ENCODE measurements at places on chromosomes 3 and 15. TPM values are rescaled to one million over a fixed set of nuclear protein-coding genes. Genes with fewer than 3 reads are reported as not detected.

PROK2 gene
- total RNA-seq = not detected

ALDH1L1 gene
- not detected for total RNA-seq

ERICH6 gene
- total RNA-seq = 0.31 TPM

TMCO5A gene
- total RNA-seq = not detected

CHRFAM7A gene
- 1.9 TPM for total RNA-seq

MCTP2 gene
- 1.5 TPM for total RNA-seq

LRRC2 gene
- total RNA-seq = 0.23 TPM

ZDHHC3 gene
- total RNA-seq = 135 TPM

GMPPB gene
- 21.3 TPM for total RNA-seq

GOLGA8S gene
- total RNA-seq = 0.28 TPM

AGBL1 gene
- 0.03 TPM for total RNA-seq

CX3CR1 gene
- total RNA-seq = 4.2 TPM

CDC25A gene
- total RNA-seq = 14.8 TPM

TBC1D5 gene
- total RNA-seq = 48.2 TPM

RNF111 gene
- 53.4 TPM for total RNA-seq

PPP1R14D gene
- total RNA-seq = not detected

GRCh38 chr3:102158080-102158740 is 276.6 kb upstream of the ZPLD1 start:
- no peak for DNase-seq

- DNase-seq = no peak
Observed at GRCh38 chr3:169072494-169072893, 591.0 kb downstream of the MECOM start.

DNA sequence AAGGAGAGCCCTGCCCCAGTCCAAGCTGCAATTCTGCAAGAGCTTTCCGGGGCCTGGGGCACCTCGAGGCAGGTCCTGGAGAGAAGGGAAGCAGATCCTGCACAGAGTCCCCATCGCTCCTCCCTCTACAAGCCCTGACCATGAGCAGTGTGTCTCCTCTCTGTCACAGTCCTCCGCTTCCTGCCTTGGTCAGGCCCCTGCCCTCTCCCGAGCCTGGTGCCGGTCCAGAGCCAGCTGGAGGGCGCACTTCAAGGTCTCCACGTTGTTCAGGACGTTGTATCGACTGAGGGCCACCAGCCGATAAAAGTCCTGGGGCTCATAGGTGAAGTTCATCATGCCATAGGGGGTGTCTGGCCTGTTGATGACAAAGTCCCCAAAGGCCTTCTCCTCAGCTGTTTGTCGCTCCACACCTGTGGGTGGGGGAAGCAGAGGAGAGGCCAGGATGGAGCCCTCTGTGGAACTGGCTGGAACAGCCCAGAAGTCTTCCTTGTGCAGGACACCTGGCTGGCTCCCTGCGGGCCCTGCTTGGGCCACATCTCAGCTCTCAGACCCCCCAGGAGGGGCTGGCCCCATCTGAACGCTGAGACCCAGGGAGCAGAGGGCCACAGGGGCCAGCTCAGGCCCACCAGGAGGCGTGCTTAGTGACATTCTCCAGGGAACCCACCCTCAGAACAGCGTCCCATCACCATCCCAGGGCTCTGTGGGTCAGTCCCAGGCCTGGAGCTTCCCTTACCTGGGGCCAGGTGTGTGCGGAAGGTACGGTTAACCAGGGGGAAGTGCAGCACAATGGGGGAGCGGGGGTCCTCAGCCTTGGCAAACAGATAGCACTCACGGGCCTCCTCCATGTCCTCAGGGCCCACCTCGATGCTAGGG is 14.4 kb downstream of the PLA2G4F start:
- DNase-seq = no peak

DNA sequence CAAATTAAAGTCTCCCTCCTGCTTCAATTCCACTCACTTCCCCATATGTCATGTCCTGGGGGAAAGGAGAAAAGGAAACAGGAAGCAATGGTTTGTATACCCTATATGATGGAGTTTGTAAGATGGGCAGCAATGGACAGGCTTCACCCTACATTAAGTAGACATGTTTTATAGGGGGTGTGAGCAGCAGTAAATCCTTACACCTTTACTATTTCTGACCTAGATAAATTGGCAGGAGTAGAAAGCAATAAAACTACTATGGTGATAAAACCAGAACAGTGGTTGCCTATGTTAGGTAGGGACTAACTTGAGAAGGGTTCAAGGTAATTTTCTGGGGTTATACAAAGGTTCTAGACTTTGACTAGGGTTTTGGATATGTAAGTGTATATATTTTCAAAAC is 301.7 kb downstream of the GBE1 start:
- DNase-seq = no peak

DNA sequence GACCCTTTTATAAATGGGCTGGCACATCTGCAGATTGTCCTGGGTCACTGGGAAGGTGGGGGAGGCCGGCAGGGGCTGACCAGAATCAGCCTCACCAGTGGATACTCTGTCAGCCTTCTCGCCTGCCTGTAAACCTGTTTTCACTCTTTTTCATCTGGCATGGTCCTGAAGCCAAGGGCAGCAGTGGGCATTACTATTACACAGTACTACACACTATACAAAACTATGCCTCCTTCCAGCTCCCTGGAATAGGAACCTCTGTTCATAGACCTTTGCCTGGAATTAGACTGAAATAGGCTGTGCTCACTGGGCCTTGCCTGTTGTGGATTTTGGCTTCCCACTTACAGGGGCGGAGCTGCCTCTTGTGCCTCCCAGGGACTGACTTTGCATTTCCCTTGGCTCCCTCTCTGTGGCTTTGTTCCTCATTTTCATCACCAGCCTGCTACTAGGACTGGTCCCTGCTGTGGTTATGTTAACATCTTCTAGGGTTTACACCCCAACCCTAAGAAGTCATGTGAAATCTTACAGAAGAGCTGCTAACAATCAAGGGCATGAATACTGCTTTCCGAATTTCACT is 120.7 kb downstream of the FNDC3B start:
- no peak for DNase-seq

- DNase-seq = no peak
Observed at GRCh38 chr3:4996771-4997291, 17.6 kb downstream of the BHLHE40 start.

- DNase-seq = no peak
Observed at GRCh38 chr15:38212729-38213351, 39.8 kb upstream of the SPRED1 start.

- DNase-seq = peak; percentile 87
Observed at GRCh38 chr3:9503283-9503682, 50.3 kb downstream of the LHFPL4 start.

- no peak for DNase-seq
Observed at GRCh38 chr15:67047149-67047661, 18.2 kb upstream of the SMAD3 start.

DNA sequence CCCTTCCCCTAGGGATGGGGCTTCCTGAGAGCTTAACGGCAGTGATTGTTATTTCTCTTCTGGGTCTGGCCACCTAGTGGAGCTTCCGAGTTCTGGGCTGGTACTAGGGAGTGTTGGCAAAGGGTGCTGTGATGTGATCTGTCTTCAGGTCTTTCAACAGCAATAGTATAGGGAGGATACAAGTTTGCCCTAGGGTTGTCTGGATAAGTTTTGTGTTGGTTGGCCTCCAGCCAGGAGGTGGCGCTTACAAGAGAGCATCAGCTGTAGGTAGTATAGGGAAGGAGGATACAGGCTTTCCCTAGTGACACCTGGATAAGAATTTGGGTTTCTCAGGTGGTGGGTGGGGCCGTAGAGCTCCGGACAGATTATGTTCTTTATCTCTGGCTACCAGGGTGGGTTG is 19.2 kb upstream of the CPOX start:
- no peak for DNase-seq

DNA sequence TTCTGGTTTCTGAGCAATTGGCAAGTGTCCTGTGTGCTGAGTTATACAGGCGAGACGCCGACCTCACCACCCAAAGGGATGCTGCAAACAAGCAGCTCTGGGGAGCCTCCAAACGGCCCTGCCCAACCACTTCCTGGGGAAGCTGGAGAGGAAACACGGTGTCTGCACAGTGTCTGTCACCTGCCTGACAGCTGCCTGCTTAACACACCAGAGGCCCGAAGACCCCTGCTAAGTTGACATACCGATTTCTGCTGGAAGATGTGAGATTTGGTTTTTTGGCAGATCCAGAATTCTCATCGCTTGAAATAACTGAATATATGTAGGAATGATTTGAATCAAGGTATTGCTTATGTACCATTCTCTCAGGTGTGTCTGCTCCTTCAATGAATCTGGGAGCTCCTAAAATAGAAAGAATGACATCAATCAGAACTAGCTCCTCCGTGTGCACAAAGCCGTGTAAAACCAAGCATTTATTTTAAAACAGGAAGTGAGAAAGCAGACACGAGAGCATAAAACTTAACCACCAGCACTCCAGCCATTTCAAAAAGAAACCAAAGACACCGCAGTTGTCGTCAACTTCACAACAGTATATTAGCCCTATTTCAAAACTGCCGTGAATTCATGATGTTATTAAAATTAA is 27.2 kb downstream of the LRRC2 start:
- peak; percentile 33 for DNase-seq

GRCh38 chr3:194756460-194756779 is 70.7 kb downstream of the FAM43A start:
- DNase-seq = no peak

DNA sequence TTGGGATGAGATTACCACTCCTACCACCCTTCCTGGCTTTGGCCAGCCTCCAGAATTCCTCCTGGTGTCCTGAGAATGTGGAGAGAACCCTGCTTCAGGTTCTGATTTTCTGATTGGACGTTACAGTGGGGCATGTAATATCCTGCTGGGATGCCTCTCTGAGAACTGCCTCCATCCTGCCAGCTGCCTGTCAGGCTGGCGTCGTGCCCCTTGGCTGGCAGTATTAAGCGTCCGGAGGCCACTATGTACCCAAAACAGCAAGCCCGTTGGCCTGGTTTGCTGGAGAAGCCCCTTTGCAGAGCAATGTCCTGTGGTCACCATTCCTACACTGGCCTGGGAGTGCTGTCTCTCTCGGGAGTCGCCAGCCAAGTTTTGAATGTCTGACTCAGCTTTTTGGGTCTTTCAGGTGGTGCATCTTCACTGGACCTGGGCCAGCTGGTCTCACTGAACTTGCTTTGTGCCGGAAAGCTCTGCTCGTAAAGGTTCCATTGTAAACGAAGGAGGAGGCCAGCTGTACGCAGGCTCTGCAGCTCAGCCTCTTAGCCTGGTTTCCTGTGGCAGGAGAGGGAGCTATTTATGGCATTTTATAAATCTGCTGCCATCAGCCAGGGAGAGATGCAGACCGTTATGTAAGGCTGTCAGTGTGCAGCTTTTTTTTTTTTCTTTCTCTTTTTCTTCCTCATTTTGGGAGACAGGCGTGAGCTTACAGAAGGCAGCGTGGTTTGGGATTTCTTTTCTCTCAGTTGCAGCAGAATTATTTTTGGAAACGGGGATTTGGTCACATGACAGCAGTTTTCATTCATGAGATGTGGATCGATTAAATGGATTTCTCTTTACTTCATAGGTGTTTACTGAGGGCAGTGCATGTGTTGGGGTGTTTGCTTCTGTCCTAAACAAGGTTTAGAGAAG is 19.0 kb upstream of the TRAK1 start:
- no peak for DNase-seq

- DNase-seq = no peak
Observed at GRCh38 chr3:68485051-68485450, 447.3 kb downstream of the TAFA4 start.

- no peak for DNase-seq
Observed at GRCh38 chr15:57522148-57522547, 69.6 kb upstream of the MYZAP start.

DNA sequence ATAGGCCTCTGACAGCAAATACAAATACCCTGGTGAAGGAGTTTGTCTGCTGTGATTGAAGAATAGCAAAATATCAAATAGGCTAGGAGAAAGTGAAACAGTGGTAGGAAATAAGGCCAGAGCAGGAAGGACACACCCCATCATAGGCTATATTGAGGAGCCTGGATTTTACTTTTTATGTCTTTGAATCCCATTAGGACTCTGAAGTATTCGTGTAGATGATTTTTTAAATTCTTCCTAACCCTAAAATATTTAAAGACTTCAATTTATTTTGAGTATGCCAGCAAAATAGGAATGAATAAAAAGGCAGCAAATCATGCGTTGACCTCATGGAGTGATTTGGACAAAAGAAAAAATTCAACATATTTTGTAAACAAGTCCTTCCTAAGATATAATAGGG is 562.8 kb downstream of the NAALADL2 start:
- no peak for DNase-seq

- no peak for DNase-seq
Observed at GRCh38 chr3:156723182-156723619, 48.8 kb downstream of the TIPARP start.

- DNase-seq = no peak
Observed at GRCh38 chr15:73923156-73923487, 3.1 kb upstream of the LOXL1 start.

- DNase-seq = no peak
Observed at GRCh38 chr15:89198196-89198595, 23.2 kb downstream of the RLBP1 start.

GRCh38 chr3:119700269-119700919 is 2.4 kb upstream of the CFAP91 start:
- DNase-seq = no peak

- no peak for DNase-seq
Observed at GRCh38 chr15:47721676-47722075, 4.4 kb downstream of the SEMA6D start.

- no peak for DNase-seq
Observed at GRCh38 chr15:56972426-56972825, 54.0 kb downstream of the TCF12 start.
